ENCODE measurements at places on chromosomes 2 and 18.

DNA sequence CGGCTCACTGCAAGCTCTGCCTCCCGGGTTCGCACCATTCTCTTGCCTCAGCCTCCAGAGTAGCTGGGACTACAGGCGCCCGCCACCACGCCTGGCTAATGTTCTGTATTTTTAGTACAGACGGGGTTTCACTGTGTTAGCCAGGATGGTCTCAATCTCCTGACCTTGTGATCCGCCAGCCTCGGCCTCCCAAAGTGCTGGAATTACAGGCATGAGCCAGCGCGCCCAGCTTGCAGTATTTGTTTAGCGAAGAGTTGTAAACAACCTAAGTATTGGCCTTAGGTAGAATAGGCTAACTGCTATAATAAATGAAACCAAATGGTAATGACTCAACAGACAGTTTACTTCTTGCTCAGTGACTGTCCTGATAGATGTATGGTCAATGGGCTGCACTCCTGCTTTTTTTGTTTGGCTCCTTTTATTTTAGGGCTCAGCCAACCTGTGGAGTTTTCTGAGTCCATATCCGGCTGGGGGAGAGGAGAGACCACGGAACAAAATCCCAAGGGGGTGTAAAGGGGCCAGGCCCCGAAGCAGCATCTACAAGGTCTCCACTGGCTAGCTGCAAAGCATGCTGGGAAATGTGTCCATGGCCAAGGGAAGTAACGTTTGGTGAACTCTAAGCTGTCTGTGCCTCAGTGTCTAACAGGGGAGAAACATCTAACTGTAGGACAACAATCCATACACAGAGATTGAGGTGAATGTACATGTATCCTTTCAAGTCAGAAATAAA lies 841.0 kb upstream of the ID2 start:
- DNase-seq, result no peak

- DNase-seq, result no peak
Measured at GRCh38 chr2:64658269-64658668, 4.6 kb upstream of the SERTAD2 start.

DNA sequence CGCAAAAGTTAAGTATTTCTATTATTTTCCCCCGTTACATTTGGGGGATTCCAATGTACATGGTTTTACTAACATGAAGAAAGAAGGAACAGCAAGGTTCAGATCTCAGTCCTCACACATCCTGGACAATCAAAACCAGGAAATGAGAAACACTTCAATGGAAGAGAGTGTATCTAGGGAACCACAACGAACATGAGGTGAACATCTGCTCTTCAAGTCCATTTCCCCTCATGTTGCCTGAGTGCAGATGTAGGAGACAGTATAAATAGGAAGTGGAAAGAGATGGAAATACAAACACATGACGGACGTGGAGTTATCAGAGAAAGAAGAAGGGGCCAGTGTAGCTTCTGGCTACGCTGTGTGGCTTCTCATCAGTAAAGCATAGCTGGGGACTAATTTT lies 52.6 kb downstream of the CHN1 start:
- peak; percentile 54 for DNase-seq

- no peak for DNase-seq
Measured at GRCh38 chr2:148939271-148939670, 64.2 kb downstream of the KIF5C start.
